Spinal cord (tissue), 10 donors: ENCODE measurements at places on chromosomes 5 and 9.

DNA sequence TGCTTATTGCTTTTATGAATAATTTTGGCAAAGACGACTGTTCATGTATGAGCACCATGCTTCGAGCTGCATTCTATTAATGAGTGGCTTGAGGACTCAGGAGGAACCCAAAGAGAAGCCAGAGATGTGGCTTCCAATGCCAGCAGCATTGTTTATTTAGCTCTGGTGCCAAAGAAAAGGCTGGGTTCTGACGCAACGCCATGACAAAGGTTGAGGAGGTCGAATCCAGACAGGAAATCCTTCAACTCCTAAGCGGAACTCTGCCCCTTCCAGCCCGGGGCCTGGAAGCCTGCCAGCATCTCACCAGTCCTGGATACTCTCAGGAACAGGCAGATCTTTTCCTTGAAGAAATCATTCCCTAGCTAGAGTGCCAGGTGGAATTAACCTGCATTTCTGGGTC, 104.4 kb downstream of the ARHGAP26 start:
- no peak for DNase-seq

DNA sequence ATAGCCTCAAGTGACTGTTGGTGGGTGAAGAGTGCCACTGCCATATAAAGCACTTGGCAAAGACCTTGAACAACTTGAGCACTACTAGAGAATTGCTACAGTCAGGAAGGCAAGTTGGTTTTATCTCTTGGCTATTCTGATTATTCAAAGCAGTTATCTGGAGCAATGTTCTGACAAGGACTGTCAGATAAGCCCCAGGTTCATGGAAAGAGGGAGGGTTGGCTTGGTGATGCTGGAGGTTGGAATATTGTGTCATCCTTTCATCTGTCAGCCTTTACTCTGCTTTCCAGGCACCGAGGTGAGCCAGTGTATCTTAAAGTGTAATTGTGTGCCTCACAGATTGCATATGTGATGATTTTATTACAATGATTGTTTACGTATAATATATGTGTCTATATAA, 548.4 kb upstream of the ZNF608 start:
- DNase-seq: no peak

DNA sequence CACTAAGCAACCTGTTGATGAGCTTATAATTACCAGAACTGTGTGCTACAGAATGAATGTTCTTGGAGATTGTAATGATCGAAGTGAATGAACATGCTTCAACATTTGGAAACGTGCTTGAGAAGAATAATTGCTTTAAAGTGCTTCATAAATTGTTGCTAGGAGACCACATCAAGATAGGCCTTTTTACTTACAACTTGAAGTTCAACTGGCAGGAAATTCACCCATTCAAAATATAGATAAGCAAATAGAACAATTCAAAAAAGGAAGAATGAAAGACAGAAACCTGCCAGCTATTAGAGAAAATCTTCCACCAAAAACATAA, 38.0 kb upstream of the SLC44A1 start:
- DNase-seq: no peak

- DNase-seq: no peak
Measured at GRCh38 chr5:105150323-105150722, 1587.7 kb upstream of the NUDT12 start.

DNA sequence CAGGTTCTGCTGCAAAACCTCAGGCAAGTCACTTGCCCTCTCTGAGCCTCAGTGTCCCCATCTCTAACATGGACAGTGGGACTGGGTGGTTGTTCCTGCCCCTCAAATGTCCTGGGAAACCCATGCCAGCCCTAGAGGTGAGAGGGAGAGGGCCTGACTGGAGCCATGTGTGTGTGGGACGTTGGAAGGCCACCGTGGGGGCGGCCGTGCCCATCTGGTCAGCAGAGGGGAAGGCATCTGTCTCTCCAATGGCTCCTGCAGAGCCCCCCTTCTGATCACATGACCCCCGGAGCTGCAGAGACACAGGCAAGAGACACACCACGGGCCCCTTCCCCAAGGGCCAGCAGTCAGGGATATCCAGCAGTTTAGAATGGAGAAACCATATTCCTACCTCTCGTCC, 1.7 kb downstream of the DNM1 start:
- DNase-seq: no peak

DNA sequence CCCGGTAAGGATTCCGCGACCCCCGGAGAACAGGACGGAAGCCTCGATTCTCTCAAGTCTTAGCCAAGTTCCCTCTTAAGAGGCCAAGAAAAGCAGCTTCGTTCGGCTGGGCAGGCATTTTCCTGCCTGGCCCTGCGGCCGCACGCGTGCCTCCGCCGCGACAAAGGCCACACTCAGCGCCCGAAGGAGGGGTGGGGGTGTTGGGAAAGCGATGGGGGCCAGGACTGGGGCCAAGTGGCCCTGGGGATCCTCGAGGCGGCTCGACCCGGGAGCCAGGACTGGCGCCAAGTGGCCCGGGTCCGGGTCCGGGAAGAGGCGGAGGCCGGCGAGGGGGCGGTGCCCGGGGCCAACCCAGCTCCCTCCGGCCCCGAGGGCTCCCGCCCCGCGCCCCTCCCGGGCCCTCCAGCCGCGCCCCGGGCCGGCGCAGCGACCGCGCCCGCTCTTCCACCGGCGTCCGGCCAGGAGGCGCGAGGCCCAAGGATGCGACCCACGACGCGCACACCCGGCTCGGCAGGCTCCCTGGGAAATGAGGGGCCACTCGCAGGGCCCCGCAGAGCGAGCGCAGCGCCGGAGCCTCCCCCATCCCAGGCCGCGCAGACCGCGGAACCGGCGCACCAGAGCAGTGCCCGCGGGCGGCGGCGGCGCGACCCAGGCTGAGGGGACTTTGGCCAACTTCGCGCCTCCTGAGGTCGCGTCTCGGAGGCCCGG, 756 bp downstream of the VAV2 start:
- no peak for DNase-seq

- no peak for DNase-seq
Measured at GRCh38 chr5:11468334-11469039, 435.8 kb downstream of the CTNND2 start.

- DNase-seq: no peak
Measured at GRCh38 chr9:127733614-127734013, 1.5 kb downstream of the TOR2A start.

- no peak for DNase-seq
Measured at GRCh38 chr5:96657068-96657467, 5.1 kb upstream of the CAST start.

DNA sequence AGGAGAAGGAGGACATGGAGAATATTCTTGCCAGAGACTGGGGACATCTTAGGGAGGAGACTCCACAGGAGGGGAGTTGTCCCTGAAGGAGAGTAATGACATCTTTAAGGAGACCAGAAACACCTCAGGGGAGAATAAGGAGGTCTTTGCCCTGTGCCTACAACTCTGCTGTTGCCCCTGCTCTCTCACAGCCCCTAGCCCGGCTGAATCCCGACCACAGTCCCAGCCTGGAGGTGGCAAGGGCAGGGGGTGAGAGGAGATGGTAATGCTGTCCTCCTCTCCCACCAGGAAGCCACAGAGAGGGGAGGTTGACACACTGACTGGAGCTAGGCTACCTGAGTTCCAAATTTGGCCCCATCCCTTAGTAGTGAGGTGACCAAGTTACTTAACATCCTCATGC, 30.2 kb upstream of the ENHO start:
- no peak for DNase-seq
